ENCODE measurements at places on chromosomes 1 and 21.

- peak; percentile 49 for DNase-seq
- no peaks in the 10 kb centered on the region for H3K36me3 ChIP-seq
- no peaks in the 10 kb centered on the region for H3K4me1 ChIP-seq
- no peak overlapping the region for H3K4me3 ChIP-seq
- no peak overlapping the region for H3K27ac ChIP-seq
Observed at GRCh38 chr1:62175568-62176179, 19.0 kb upstream of the L1TD1 start.

- no peaks in the 10 kb centered on the region for H3K27me3 ChIP-seq
- no peak for DNase-seq
- no peak overlapping the region for H3K27ac ChIP-seq
- no peaks in the 10 kb centered on the region for H3K36me3 ChIP-seq
- no peak overlapping the region for H3K4me3 ChIP-seq
Observed at GRCh38 chr1:210692796-210693195, 364.1 kb downstream of the HHAT start.

DNA sequence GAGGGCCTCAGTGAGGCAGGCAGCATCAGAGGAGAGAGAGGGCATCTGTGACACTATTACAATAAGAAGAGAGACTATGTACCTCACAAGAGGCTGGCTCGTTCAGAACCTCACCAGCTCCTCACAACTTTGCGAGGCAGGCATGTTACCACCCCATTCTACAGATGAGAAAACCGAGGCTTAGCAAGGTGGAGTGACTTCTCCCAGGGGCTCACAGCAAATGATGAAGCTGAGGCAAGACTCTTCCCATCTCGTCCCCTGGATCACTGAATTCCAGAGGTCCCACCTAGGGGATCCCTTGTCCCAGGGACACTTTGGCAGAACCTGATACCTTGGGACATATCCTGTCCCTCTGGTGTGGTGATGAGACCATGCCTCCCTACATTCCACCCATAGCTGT, 64.4 kb downstream of the DISP3 start:
- no peaks in the 10 kb centered on the region for H3K4me1 ChIP-seq
- H3K27me3 ChIP-seq = no peaks in the 10 kb centered on the region
- no peaks in the 10 kb centered on the region for H3K36me3 ChIP-seq
- no peak overlapping the region for H3K27ac ChIP-seq
- H3K4me3 ChIP-seq = no peak overlapping the region

DNA sequence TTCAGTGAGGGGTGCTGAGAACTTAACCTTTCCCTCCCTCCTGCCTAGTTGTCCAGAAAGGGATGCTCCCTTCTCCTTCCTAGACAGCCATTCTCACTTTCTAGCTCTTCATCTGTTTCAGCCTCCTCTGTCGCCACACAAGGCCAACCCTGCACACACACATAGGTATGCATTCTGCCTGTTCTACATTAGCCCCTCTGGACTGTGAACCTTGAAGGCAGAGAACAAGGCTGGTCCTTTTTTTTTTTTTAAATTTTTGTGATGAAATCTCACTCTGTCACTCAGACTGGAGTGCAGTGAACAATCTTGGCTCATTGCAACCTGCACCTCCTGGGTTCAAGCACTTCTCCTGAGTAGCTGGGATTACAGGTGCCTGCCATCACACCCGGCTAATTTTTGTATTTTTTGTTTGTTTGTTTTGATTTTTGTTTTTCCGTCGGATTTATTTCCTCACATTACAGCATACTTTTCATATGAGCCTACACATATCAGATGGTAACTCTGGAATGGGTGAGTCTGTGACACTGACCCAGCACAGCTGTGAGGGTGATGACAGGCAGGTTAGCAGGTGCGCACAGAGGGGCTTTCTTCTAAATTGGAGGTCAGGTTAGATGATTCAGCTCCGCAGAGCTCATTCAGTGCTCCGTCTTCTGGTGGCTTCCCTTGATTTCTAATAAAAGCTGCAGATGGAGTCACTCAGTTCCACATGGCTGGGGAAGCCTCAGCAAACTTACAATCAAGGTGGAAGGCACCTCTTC, 4.9 kb upstream of the AKR1A1 start:
- H3K27me3 ChIP-seq = no peaks in the 10 kb centered on the region
- peaks cover 31% of the 10 kb centered on the region for H3K4me1 ChIP-seq
- H3K36me3 ChIP-seq = no peaks in the 10 kb centered on the region
- H3K4me3 ChIP-seq = no peak overlapping the region
- no peak for DNase-seq

- peak within 1 kb of the TSS; percentile 85 for H3K27ac ChIP-seq
- DNase-seq = peak; percentile 55
- peaks cover 15% of the 10 kb centered on the region for H3K4me1 ChIP-seq
- H3K27me3 ChIP-seq = no peaks in the 10 kb centered on the region
- peak within 1 kb of the TSS; percentile 81 for H3K4me3 ChIP-seq
Observed at GRCh38 chr1:27366411-27367159, at the start of gene MAP3K6. TSS of gene MAP3K6 (minus strand) at chr1:27366961. CDS start at chr1:27366597, 364 bp downstream.

- H3K4me1 ChIP-seq = no peaks in the 10 kb centered on the region
- H3K27me3 ChIP-seq = no peaks in the 10 kb centered on the region
- H3K27ac ChIP-seq = no peak overlapping the region
- no peaks in the 10 kb centered on the region for H3K36me3 ChIP-seq
Observed at GRCh38 chr1:217253351-217253750, 377.5 kb downstream of the GPATCH2 start.

- no peaks in the 10 kb centered on the region for H3K27me3 ChIP-seq
- no peak overlapping the region for H3K4me3 ChIP-seq
- no peak overlapping the region for H3K27ac ChIP-seq
- H3K36me3 ChIP-seq = no peaks in the 10 kb centered on the region
- no peaks in the 10 kb centered on the region for H3K4me1 ChIP-seq
- DNase-seq = no peak
Observed at GRCh38 chr21:30391492-30392025, 4.3 kb upstream of the KRTAP13-1 start.

DNA sequence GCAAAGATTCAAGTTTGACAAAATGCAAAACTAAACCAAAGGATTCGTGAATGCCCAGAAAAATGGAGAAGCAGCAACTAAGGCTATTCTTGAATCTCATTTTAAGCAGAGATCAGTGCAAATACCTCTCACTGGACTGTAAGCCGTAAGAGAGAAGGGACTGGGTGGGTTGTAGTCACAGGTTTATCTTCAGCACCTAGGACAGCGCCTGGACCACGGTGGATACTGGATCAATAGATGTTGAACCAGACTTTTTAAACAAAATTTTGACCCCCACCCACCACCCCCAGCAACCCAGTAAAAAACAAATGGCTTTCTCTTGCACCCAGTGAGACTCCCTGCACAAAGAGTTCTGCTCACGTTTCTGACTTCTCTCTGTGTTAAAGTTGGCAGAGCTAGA, 347.1 kb downstream of the AJAP1 start:
- H3K27ac ChIP-seq = no peak overlapping the region
- no peaks in the 10 kb centered on the region for H3K27me3 ChIP-seq
- no peak overlapping the region for H3K4me3 ChIP-seq
- DNase-seq = no peak

DNA sequence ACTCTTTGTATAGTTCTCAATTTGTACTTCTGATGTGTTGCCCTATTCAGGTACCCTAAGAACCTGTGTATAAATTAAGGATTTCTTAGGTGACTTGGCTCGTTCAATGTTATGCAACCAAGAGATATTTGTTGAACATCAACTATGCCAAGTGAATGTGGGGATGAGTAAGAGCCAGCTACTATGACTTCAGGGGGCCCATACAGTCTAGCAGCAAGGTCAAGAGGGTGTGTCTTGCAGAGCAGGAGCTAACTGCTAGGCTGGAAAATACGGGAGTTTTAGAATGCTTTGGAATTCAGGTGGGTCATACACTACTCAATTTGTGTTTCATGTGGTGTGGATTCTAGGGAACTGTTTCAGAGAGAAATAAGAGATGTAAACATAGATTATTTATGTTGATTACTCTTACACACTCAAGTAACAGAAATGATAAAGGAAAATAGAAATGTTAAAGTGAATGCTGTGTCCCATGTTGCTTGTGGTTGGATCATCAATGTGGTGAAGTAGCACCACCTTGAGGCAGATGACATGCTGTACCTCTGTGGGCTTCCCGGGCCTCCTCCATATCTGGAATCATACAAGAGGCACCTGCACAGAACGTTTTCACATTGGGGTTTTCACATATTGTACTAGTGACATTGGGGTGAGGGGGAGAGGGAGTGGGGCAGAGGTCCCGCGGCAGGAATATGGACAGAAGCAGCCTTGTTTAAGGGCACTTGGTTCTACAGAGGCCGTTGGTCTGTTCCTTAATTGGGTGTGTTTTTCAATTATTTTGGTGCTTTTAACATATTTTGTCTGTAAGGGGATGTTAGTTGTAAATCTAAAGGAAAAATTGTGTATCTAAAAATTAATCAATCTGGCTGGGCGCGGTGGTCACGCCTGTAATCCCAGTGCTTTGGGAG, 12.4 kb downstream of the ARPC5 start:
- no peaks in the 10 kb centered on the region for H3K27me3 ChIP-seq
- H3K4me3 ChIP-seq = no peak overlapping the region
- peak; percentile 56 for DNase-seq
- no peak overlapping the region for H3K27ac ChIP-seq
- peaks cover 4% of the 10 kb centered on the region for H3K36me3 ChIP-seq

- no peak for DNase-seq
- H3K4me1 ChIP-seq = peaks cover 42% of the 10 kb centered on the region
- H3K27ac ChIP-seq = peak overlapping the region; percentile 28
- no peaks in the 10 kb centered on the region for H3K36me3 ChIP-seq
- no peaks in the 10 kb centered on the region for H3K27me3 ChIP-seq
Observed at GRCh38 chr1:172108161-172108893, 267.0 kb downstream of the DNM3 start.

- H3K27ac ChIP-seq = no peak overlapping the region
- DNase-seq = no peak
- H3K4me1 ChIP-seq = no peaks in the 10 kb centered on the region
- no peak overlapping the region for H3K4me3 ChIP-seq
- no peaks in the 10 kb centered on the region for H3K36me3 ChIP-seq
Observed at GRCh38 chr1:29800120-29800519, 563.8 kb downstream of the PTPRU start.

- no peaks in the 10 kb centered on the region for H3K27me3 ChIP-seq
- no peak for DNase-seq
- no peaks in the 10 kb centered on the region for H3K4me1 ChIP-seq
- H3K36me3 ChIP-seq = no peaks in the 10 kb centered on the region
- no peak overlapping the region for H3K4me3 ChIP-seq
- H3K27ac ChIP-seq = no peak overlapping the region
Observed at GRCh38 chr1:54518489-54518888, 29.5 kb upstream of the ACOT11 start.

DNA sequence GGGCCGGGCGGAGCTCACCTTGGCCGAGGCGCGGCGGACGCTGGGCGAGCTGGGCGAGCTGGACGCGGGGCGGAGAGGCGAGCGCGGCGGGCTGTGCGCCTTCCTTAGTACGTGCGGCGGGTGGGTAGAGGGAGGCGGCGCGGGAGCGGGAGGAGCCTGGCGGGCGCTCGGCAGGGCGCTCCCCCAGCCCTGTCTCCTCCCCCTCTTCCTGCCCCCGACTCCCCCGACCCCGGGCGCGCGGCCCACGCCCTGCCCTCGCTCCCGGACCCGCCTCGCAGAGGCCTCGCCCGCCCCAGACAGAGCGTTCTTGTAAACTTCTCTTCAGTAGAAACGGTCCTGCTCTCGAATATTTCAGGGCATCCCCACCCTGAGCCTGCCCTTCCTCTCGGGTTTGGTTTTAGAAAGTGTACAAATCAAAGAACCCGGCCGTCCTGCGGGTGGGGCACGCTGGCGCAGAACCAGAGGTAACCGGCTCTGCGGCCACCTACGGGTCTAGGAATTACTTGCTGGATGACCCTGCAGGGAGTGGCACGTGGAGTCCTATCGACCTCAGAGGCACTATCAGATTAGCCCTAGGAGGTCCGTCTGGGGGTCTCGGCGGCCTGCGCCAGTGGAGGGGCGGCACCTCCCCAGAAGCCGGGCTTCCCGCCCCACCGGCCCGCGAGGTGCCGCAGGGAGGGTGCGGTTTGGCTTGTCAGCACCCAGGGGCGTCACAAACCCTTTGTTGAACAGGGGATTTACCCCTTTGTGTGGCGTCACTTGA, at the start of gene S100A10:
Gene S100A10, minus strand, starts transcription at position 126 of the 763 bp plus-strand sequence. CDS start 7,629 bp downstream, outside the sequence.
- H3K4me3 ChIP-seq = peak within 1 kb of the TSS; percentile 22
- H3K36me3 ChIP-seq = no peaks in the 10 kb centered on the region
- DNase-seq = peak; percentile 67
- H3K4me1 ChIP-seq = peaks cover 43% of the 10 kb centered on the region
- H3K27me3 ChIP-seq = no peaks in the 10 kb centered on the region

- no peaks in the 10 kb centered on the region for H3K27me3 ChIP-seq
- no peak for DNase-seq
- no peak overlapping the region for H3K27ac ChIP-seq
- H3K4me3 ChIP-seq = no peak overlapping the region
- H3K36me3 ChIP-seq = no peaks in the 10 kb centered on the region
Observed at GRCh38 chr21:43593078-43593477, 66.2 kb downstream of the HSF2BP start.

DNA sequence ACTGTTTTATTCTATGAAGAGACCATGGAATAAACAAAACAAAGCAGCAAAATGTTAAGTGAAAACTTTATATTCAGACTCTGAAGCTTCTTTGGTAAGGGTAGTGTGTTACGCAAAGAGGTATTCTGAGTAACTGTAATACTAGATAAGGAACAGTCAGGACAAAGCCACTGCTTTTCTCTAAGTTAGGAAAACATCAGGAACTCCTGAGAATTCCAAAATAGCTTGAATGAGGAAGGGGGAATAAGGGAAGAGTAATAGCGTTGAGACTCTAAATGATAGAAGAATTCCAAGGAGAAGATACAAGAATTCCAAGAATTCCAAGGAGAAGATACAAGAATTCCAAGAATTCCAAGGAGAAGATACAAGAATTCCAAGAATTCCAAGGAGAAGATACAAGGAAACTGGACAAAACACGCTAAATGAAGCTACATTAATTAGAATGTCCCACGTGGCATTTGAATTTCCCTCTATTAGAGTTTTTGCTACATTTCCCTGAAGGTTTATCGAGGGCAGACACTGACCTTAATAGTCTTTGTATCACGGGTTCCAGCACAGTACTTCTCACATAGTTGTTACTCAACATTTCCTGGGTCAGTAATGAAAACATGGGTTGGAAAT, 71.5 kb downstream of the SMYD3 start:
- no peak for DNase-seq
- H3K4me3 ChIP-seq = no peak overlapping the region
- no peaks in the 10 kb centered on the region for H3K27me3 ChIP-seq
- H3K4me1 ChIP-seq = peaks cover 2% of the 10 kb centered on the region

DNA sequence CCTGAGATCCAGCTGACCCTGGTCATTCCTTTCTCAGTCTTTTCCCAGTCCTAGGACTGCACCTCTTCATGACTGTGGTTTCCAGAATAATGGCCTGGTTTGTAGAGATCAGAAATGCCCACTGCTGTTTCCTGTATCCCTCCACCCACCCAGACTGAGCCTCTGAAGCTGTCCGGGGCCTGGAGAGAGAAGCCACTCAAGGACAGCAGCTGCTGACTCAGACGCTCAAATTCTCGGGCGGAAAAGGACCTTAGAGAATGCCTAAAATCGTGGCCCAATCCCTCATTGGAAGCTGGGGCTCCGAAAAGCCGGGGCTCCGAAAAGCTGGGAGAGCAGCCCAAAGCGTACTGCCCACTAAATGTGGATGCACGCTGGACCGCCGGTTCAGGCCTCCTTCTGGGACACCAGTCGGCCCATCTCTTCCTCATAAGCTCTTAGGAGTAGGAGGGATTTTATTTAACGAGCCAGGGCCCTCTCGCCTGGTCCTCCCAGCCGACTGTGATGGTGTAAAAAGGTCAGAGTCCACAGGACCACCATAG, 7.8 kb upstream of the GPR61 start:
- H3K27me3 ChIP-seq = peaks cover 2% of the 10 kb centered on the region
- peaks cover 4% of the 10 kb centered on the region for H3K4me1 ChIP-seq
- no peaks in the 10 kb centered on the region for H3K36me3 ChIP-seq
- DNase-seq = no peak
- no peak overlapping the region for H3K27ac ChIP-seq

GRCh38 chr21:42533963-42534355, 20.3 kb downstream of the SLC37A1 start:
- H3K4me3 ChIP-seq = no peak overlapping the region
- no peak for DNase-seq
- no peaks in the 10 kb centered on the region for H3K27me3 ChIP-seq
- H3K36me3 ChIP-seq = no peaks in the 10 kb centered on the region

All from endothelial cell of umbilical vein (primary cell).